Cortex of kidney (tissue), 1 donor: ENCODE measurements at places on chromosomes 4 and X.

DNA sequence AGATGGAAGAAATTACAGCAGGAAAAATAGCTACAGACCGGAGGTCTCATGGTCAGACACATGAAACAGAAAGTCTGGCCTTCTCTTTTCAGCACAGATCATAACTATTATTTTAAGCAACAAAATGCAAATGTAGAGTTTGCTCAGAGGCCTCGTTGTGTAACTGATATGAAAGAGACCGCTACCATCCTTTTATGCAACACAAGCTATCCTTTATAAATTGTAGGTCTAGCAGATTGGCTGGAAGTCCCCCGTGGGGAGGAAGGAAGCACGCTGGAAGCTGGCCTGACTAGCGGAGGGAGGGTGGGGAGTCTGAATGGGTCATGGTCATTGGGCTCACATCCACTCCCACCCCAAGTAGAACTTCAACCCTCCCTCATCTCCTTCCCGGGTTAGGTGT lies 27.7 kb downstream of the DMP1 start:
- no peak for DNase-seq

GRCh38 chr4:88803600-88804096 lies 106.0 kb upstream of the NAP1L5 start:
- no peak for DNase-seq

DNA sequence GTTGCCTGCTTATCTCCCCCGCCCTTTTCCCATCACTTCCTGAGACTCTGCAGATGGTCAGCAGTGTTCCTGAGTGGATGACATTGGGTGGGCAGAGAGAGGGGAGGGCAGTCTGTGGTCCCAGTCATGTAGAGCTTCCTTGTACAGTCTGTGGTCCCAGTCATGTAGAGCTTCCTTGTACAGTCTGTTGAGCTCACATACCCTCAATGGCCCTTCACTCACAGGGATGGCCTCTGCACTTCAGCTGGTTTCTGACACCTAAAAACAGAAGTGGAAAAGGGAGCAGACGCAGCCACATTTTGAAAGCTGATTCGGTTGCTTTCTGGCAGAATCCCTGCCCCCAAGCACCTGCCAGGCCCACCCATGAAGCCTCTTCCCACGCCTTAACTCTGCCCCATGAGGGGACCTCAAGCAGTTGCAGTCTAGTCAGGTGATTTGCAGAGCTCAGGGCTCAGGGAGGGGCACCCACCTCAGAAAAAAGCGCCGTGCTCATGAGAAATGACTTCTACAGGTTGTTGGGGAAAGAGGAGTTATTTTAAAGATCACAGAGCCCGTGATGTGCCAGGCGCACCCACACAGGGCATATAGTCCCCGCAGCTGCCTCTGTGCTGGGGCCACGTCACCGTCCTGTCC lies 3.6 kb upstream of the TMEM271 start:
- no peak for DNase-seq

DNA sequence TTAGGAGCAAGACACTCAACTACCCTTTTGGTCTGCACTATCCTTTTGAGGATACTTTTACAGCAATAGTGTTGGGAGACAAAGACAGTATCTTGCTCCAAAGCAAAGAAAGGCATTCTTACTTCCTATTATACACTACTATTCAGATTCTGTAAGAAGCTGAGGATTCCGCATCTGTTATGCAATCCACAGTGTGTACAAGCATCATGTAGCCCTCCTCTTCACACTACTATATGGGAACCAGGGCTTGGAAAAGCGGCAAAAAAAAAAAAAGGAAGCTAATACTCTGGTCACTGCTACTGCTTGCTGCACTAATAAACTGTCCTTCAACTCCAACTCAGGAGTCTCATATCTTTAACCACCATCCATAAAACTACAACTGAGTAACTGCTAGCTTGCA lies 59.1 kb downstream of the FBXW7 start:
- no peak for DNase-seq

DNA sequence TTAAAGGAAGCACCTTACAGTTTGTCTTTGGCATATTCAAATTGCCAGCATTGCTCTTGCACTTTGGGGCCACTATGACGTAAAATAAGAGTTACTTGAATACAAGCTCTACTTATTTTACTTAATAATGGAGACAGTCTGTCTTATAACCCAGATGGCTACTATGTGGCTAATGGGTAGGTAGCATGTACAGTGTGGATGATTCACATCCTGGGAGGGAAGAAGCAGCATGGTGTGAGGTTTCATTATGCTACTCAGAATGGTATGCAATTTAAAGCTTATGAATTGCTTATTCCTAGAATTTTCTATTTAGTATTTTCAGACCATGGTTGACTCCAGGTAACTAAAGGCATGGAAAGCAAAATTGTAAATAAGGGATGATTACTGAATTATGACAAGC lies 761.8 kb upstream of the ATOH1 start:
- DNase-seq: no peak

DNA sequence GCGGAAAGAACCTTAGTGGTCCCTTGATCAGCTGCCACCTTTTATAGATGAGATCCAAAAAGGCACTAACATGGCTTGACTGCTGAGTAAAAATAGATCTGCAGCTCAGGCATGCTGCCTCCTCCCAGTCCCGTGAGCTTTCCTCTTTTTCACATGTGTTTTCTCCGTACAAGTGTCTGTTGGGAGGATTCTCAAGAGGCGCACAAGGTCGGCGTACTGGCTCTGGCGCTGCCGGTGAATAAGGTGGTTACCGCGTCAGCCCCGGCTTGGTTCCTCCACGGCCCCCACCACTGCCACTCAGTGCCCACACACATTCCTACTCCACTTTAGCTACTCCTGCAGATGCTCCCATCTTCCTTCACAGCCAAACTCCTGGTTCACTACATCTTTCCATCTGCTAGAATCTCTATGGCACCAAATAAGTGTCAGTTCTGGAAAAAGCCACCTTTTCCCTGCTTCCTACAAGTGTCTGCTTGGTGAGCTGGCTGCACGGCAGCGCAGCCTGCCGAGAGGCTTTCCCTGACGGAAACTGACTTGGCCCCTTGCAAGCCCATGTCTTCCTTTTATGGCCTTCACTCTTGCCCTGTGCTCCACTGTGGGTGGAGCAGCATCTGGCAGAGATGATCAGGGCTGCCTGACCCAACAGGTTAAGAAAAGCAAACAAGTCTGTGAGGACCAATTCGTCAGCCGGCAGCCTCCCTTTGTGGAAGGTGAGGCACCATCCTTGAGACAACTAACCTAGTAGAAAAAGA lies 99.8 kb downstream of the KLHL8 start:
- no peak for DNase-seq

GRCh38 chr4:7596918-7597606 lies 162.3 kb upstream of the PSAPL1 start:
- no peak for DNase-seq

DNA sequence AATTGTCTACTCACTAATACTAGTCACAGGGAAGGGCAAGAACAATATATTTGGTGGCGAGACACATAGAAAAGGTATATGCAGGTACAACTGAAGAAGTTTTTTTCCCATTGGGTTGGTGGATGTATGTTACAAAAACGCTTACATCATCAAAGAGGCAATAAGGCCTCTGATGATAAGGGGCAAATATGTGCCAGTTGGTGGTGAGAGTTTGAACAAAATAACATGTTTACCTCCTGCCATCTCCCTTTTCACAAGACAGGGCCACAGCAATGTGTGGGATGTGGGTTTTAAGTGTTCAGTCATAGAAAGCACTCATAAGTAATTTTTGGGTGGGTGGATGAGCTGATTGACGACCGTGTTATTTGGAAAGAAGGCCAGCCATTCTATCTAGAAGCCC lies 41.7 kb downstream of the PAGE2 start:
- DNase-seq: no peak

DNA sequence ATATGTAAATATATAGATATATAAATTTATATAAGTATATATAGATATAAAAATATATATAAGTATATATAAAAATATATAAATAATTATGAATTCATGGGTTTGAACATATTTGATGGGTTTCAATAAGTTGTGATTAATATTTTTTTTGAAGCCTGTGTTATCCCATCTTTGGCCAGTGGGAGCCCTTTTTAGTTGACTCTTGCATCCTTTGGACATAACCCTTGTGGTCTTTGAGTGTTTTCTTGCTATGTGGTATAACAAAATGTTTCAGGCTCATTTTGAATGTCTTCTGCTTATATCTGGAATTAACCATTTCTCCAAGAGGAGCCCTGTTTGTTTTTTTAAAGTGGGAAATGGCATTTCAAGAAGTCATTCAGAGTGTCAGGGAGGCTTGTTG lies 15.2 kb downstream of the SNX25 start:
- DNase-seq: no peak

- no peak for DNase-seq
These were observed 116.8 kb downstream of the AFAP1 start for GRCh38 chr4:7822877-7823276.

DNA sequence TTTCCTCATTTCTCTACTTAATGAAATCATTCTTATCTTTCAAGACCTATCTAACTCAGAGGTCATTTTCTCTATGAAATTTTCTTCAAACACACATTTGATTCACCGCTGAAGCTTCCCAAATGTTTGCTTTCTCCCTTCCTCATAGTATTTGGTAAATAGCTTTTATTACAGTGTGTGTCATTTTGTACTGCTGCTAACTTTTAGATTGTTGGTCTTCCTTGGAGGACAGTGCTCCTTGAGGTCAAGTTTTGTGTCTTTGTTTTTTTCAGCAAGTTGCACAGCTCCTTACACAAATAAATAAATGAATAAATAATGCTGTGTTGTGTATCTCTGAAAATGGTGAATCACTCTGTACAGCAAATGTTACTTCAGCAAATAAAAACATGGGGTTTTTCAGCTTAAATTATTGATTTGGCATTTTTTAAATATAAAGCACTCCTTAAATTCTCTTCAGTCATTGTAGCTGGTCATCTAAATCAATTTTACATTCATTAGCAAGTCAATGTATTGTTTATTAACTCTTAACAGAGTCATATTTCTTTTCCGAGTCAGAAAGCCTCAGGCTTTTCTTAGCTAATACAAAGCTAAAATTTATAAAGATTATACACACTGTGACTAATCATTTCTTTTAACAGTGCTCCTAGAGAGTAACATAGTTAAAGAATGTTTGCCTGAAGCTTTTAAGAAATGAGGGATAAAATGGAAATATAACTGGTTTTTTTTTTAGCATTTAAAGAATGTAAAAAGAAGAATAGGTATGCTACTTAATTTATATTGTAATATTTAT lies 30.1 kb upstream of the MAD2L1 start:
- no peak for DNase-seq

GRCh38 chr4:4200624-4201023 lies 26.1 kb downstream of the OTOP1 start:
- no peak for DNase-seq

DNA sequence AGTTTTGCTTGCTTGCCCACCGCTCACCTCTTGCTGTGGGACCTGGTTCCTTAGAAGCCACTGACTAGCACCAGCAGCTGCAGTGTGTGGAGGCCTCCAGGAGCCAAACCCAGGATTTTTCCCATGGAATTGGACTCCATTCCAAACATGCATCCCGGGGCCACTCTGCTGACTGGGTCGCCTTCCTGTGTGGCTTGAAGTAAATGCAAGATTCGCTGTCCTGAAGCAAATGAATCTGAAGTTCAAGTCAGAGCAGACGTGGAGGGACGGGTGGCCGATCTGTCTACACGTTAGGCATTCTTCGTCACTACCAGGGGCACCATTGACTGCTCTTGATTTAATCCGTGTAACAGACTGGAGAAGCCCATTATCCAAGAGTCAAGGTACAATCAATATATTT lies 109.0 kb downstream of the SHOX start:
- DNase-seq: no peak

GRCh38 chrX:132748268-132748667 lies 210.2 kb downstream of the HS6ST2 start:
- DNase-seq: no peak

GRCh38 chr4:107299646-107300045 lies 263.5 kb upstream of the DKK2 start:
- DNase-seq: no peak

- DNase-seq: no peak
These were observed 265.3 kb downstream of the PCDH18 start for GRCh38 chr4:137267024-137267423.

- peak; percentile 55 for DNase-seq
These were observed at the start of gene RPS6KA3 for GRCh38 chrX:20266810-20267606. Gene RPS6KA3, minus strand, starts transcription at chrX:20266909. Its CDS starts 277 bp downstream, at chrX:20266632.

- no peak for DNase-seq
These were observed 411.6 kb upstream of the MAGEB18 start for GRCh38 chrX:25726539-25726938.
